ENCODE measurements at places on chromosomes 5 and 9.

GRCh38 chr9:36029765-36030528, 6.8 kb upstream of the RECK start:
- no peak for DNase-seq

DNA sequence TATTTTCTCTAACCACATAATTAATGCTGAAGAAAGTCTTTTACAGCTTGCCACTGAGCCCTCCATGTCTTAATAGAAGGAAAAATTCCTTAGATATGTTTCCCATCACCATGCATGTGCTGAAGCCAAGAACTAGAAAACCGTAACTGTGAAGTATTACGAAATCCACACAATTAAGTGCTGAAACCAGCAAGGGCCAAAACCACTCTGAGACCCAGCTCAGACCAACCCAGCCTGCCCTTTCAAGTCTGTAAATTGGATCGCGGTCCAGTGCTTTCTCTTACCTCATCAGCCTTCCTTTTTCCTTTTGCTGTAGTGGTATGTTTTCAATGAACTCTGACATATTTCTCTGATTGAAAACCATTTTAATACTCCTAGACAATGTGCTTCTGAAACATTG, 26.3 kb downstream of the SEMA5A start:
- DNase-seq, result no peak

GRCh38 chr9:110932863-110933262, 105.4 kb downstream of the LPAR1 start:
- no peak for DNase-seq

DNA sequence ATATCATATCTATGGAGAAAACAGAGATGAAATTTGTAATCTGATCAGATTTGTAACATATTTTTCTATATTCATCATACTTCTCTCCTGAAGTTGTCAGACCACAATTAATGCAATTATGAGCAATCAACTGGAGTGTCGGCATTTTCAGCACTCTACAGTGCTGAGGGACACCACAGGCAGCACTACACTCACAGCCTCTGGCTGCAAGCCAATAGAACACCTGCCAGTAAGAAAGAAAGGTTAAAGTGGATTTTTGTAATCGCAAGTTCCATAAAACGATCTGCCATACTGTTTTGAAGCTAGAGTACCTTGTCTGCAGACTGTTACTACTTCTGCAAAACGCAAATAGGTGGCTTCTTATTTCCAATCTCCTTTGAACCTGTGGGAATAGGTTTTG, 147.6 kb downstream of the ADAMTS6 start:
- DNase-seq, result no peak

GRCh38 chr5:133499895-133500294, 112.4 kb downstream of the FSTL4 start:
- DNase-seq, result no peak

GRCh38 chr9:69829484-69829883, 8.9 kb downstream of the CFAP95 start:
- no peak for DNase-seq

DNA sequence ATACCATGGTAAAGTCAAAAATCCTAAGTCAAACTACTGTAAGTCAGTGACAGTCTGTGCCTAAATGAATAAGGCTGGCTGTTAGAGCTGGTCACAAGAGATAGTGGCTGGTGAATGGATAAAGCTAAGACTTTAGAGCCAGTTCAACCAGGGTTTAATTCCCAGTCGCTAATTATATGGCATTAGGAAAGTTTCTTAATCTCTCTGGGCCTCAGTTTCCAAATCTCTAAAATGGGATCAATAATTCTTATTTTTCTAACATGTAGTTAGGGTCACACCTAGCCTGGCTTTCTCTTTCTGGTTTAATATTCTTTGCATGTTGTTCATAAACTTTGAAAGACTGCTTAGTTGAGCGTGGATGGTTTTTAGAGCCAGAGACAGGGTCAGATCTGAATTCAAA, 64.8 kb downstream of the SMIM15 start:
- no peak for DNase-seq

- no peak for DNase-seq
These were observed 166.7 kb downstream of the GAPVD1 start for GRCh38 chr9:125428060-125428901.

DNA sequence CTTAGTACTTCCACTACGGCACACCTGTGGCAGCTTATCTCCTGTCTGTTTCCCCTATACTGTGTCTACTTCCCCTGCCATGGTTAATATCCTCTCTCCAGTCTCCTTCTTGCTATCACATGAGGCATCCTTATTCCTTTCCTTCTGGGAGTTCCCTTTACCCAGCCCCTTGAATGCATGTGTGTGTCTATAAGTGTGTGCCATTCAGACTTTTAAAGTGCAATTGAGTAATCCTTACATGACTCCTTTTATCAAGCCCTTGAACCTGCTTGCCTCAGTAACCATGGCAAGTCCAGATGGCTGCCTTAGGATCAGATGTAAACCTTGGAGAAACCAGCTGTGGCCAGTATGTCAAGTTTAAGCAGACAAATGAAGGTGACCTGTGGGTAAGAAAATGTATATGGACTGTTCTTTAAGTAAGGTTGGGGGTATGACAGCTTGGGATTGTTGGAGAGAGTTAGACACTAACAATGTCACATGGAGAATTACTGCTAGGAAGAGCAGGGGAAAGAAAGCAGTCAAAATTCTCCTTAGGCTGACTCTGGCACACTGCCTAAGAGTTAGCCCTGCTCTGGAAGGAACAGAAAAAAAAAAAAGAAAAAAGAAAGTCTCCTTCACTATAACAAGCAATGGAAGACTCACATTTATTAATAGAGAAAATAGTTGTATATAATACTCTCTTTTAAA, 142.1 kb downstream of the HINT1 start:
- DNase-seq, result no peak

DNA sequence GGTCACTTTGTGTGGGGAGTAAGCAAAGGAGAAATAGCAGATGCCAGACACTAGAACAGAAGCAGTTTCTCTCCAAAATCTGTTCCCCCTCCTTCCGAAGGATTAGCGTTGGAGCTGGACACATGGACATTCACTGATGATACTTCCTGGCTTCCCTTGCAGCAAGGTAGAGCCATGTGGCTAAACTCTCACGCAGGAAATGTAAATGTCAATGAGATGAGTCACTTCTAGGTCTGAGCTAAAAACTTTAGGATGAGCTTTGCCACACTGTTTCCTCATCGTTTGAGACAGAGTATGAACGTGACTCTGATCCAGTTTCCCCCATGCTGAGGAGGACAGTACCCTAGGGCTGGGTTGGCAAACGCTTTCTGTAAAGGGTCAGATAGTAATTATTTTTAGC, 5.1 kb downstream of the BHMT2 start:
- no peak for DNase-seq

DNA sequence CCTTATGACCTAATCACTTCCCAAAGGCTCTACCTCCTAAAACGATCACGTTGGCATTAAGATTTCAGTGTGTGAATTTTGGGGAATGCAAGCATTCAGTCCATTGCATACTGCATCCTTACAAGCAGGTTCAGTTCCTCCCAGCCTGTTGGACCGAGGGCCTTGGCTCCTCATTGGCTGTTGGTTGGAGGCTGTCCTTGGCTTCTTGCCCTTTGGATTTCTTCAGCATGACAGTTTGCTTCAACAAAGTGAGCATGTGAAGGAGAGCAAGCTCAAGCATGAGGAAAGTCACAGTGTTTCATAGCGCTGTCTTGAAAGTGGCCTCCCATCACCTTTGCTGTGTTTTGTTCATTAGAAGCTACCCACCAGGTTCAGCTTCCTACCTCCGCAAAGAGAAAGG, 109.5 kb downstream of the GADD45G start:
- no peak for DNase-seq

DNA sequence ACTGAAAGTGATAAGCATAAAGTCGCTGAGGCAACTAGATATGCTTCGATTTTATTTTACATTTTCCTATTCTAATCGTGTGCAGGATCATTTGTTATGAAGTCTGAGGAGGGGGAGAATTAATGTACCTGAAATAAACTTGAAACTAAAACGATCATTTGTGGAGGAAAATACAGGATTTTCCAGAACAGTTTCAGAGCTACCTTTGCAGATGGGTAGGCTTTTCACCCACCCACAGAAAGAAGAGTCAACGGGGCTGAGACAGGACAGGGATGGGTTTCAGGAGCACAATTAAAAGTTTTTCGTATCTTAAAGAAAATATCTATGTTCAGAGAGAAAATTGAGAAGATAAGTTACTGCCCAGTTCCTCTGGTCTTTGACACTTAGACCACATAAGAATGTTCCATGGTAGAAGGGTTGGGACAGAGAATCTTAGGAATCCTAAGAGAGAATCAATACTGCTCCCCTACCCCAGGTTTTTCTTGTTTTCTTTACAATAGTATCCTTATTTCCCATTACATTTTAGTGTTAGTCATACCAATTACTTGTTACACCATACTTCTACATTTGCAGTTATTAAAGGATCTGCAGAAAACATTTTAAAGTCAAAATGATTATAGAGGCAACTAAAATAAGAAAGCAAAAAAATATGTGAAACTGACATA, 211.4 kb downstream of the DEPDC1B start:
- DNase-seq, result no peak

DNA sequence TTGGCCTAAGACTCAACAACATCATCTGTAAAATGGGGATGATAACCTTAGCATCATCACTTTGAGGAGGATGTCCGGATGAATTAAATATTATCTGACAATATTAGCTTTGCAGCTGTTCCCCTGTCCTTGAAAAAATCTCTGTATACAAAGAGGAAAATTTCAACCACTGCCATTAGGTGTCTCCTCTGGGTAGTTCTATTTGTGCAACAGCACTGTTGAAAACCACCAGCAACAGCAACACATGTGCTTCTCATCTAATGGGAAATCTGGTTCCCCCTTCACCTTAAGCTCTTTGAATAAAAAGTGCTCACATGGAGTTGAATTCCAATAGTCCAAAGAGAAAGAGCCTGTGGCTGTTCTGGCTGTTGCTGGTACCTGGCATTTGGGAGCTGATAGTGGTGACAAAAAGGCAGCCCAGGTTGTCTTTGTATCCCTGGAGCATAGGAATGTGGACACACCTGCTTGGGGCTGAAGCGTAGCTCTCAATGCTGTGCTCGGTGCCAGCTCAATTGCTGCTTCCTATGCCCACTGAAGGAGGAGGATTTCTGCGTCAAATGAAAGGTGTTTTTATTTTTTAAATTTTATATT, 322.1 kb upstream of the MSX2 start:
- DNase-seq, result no peak

Data from nucleus accumbens (tissue), 56 donors.